ENCODE measurements at places on chromosomes 5 and 9.

- DNase-seq = no peak
These were observed at the start of gene LPAR1 for GRCh38 chr9:111038331-111039230. Gene LPAR1, minus strand, starts transcription at chr9:111038470. Its CDS starts 66,353 bp downstream, at chr9:110972117.

GRCh38 chr5:68333649-68334552, 118.3 kb downstream of the PIK3R1 start:
- no peak for DNase-seq

- DNase-seq = no peak
These were observed 234.2 kb downstream of the TRIM36 start for GRCh38 chr5:114935490-114935889.

DNA sequence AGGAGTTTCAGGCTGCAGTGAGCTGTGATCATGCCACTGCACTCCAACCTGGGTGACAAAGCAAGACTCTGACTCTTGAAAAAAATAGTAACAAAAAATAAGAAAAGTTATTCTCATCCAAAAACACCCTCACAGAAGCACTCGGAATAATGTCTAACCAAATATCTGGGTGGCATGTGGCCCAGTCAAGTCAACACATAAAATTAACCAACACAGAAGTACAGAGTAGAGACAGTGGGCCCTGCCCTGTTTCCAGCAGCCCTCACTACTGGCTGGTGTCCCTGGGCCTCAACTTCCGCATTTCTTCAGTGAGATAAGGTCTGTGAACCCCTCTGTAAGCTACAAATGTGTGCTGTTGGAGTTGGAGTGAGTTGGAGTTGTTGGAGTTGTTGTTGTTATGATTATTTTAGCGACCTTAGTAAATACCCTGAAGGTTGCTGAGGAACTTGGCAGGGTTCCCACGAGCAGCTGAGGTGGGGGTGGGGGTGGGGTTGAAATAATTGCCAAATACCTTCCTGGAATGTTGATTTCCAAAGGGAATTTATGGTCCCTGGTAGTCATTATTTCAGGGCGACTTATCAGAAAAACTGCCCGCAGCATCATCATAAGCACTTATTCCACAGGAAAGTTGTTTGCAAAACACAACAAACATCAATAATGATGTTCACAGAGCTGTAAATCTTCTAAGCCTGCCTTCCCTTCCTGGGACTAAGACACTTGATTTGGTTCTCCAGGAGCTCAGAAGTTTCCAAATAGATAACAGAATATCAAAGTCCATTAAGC, 30.2 kb downstream of the C5orf15 start:
- no peak for DNase-seq

DNA sequence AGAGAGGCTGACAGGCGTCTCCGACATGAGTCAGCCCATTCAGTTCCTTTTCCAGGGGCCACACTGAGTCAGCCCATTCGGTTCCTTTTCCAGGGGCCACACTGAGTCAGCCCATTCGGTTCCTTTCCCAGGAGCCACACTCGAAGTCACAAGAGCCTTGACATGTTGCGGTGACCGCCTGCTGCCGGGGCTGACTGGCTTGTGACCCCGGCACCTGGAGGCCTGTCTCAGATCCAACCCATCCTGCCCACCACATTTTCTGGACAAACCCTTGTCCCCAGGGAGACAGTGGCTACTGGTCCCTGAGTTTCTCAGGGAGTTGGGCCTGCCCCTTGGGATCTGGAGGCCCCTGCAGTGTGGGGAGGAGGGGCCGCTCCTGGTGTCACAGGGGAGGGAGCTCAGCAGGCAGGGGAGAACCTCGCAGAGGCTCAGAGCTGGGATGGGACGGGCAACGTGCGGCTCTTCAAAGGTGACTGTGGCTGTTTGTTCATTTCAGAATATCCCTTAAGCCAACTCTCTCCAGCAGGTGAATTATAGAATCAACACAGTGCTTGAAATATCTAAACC, 40.5 kb upstream of the LPCAT1 start:
- no peak for DNase-seq

DNA sequence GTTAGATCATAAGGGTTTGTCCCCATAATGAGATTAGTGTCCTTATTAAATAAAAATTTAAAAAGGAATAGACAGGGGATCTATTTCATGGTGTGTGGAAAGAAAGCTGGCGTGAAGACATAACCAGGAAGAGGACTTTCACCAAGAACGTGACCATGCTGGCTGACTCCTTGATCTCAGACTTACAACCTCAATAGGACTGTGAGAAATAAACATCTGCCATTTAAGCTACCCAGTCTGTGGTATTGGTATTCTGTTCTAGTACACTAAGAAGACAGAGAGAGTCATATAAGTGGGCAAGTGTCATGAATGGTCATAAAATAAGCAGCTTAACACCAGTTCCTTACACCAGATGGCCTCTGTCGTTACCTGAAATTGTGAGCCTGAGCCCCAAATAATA, 259.4 kb upstream of the CCNG1 start:
- DNase-seq = no peak

DNA sequence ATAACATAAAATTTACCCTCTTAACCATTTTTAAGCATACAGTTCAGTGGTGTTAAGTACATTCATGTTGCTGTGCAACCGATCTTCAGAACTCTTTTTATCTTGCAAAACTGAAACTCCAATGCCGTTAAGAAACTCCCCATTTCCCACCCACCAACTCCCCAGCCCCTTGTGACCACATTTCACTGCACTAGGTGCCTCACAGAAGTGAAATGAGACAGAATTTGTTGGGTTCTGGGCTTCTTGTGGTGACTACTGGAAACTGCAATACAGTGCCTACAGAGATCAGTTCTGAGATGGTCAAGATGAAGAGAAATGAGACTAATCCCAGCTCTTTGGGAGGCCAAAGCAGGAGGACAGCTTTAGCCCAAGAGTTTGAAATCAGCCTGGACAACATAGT, 202.1 kb upstream of the SLC30A5 start:
- DNase-seq = no peak

DNA sequence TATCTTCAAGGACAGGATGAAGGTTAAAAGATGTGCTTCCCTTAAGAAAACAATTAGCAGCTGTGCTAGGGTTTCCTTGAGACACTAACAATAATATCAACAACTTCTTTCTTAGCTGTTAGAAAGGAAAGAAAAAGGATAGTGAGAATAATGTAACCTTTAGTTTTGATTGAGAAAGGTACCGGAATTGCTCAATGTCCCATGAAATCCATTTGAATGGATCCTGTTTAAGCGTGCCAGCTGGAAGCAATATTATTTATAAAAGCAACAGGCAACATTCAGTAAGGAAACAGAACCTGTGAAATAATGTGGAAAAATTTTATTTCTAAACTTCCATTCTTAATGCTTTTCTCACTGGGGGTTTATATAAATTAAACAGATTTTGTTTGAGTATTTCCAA, 120.9 kb downstream of the CCDC192 start:
- no peak for DNase-seq

GRCh38 chr9:8736805-8737204, 937.2 kb upstream of the DMAC1 start:
- DNase-seq = no peak

GRCh38 chr9:77176106-77176505, 1.2 kb upstream of the VPS13A start:
- no peak for DNase-seq

DNA sequence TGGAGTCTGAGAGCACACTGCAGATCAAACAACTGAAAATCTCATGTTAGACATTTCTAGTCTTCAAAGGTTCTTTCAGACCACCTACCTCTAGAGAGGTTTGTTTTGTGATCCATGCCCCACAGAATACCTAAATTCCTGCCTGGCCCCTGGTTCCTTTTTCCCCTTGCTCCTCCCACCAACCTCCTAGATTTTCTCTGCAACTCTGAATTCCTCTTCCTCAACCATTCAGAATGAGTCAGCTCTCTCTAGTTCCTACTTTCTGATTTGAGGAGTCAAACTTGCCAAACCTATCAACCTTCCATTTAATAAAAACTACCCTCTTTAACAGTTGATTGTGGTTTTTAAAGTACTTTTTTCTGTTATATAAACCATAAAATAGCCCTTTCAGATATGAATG, 83.2 kb upstream of the ZNF462 start:
- DNase-seq = no peak

- DNase-seq = no peak
These were observed 59.9 kb upstream of the CER1 start for GRCh38 chr9:14782286-14783051.

Measured in stimulated activated CD4-positive, alpha-beta T cell treated with anti-CD3 and anti-CD28 coated beads, Interleukin-4, amount 100 ng/mL, for 4 hours (primary cell).